Activated naive CD4-positive, alpha-beta T cell (primary cell): ENCODE measurements at places on chromosomes 1 and 21.
A peak's percentile ranks its signal among the peaks of the same experiment; 100 is the strongest.

DNA sequence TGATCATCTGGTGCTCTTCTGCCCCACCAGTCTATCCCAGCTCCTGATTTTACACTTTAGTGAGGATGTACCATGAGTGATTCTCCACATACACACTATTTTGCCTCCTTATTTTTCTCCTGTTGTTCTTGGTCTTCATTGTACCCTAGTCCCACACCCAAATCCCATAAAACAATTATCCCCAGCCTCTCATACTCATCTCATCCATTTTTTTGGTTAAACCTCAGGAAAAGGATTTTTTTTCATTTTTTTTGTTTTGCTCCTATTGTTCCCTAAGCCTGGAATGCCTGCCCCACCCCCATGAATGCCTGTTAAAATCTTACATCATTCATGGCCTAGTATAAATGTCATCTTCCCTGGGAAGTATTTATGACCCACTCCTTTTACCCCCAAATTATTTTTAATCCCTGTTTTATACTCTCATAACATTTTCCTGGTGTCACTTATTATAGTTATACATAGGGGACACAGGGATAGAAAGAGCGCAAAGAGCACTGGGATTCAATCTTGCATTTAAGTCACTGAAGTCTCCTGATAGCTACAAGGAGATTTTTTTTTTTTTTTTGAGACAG lies 4.9 kb upstream of the LINGO4 start:
- no peak for DNase-seq

GRCh38 chr1:217535601-217536377 lies 95.1 kb downstream of the GPATCH2 start:
- DNase-seq, result no peak

- DNase-seq, result no peak
Observed at GRCh38 chr1:37792943-37793686, 532 bp upstream of the MANEAL start.

DNA sequence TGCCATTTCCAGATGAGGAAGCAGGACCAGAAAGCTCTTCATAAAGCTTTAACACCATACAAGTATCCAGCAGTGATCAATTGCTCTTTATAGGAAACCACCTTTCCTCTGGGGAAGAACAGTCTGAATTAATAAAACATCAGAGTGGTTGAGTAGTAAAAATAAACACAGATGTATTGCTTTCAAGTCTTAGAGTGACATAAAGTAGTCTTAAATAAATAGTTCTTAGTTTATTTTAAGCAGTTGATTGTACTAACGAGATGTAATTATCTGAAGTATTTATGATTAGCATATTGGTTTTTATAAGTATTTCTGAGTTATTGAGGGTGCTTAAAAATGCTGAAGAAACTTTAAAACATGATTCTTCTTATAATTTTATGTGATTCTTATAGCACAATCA lies 67.0 kb downstream of the PRKAA2 start:
- DNase-seq, result no peak

GRCh38 chr1:243917177-243917862 lies 67.3 kb upstream of the AKT3 start:
- DNase-seq, result no peak

GRCh38 chr1:196317535-196318522 lies 290.4 kb downstream of the KCNT2 start:
- no peak for DNase-seq

GRCh38 chr1:1597275-1597930 lies 2.5 kb downstream of the FNDC10 start:
- no peak for DNase-seq

DNA sequence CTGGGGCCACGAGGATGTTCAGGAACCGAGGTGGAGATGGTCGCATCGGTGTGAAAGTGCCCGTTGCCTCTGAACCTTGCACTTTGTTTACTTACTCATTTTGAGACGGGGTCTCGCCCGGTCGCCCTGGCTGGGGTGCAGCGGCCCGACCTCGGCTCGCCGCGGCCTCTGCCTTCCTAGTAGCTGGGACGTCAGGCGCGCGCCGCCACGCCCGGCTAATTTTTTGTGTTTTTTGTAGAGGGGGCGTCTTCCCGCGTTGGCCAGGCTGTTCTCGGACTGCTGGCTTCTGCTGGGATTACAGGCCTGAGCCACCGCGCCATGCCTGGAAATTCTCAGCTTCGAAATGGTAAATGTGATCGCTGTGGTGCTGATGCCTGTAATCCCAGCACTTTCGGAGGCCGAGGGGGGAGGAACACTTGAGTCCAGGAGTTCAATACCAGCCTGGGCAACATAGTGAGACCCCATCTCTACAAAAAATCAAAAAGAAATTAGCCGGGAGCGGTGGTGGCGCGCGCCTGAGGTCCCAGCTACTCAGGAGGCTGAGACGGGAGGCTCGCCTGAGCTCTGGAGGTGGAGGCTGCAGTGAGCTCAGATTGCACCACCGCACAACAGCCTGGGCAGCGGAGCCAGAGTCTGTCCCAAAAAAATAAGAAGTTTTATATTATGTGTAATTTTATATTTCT lies 684 bp upstream of the MRPL20 start:
- peak; percentile 27 for DNase-seq

GRCh38 chr1:4351453-4351852 lies 303.0 kb upstream of the AJAP1 start:
- DNase-seq, result no peak

DNA sequence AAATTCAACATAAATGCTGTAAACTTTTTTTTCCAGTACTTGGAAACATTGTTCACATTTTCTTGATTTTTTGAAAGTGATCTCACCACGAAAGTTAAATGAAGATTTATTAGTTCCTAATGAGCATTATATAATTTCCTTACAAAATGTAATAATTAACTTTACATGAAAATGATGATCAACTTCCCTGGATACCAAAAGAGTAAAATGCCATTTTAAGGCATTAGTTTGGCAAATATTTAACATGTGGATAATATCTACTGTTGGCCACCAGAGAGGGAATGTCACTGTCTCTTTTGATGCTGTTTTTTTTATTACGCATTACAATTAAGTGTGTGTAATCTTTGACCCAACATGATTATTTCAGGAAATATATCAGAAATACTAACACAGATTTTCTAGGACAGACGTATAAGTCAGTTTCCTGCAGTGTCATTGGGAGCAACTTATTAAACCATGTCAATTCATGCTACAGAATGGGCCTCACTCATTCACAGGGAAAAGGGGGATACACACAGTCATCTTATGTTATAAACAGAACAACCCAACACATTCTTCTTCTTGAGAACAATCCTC lies 903.9 kb upstream of the ADGRL2 start:
- no peak for DNase-seq

GRCh38 chr1:208078752-208079151 lies 165.4 kb downstream of the PLXNA2 start:
- no peak for DNase-seq

GRCh38 chr1:167059045-167059808 lies 30.9 kb downstream of the GPA33 start:
- peak; percentile 60 for DNase-seq

- no peak for DNase-seq
Observed at GRCh38 chr1:77287535-77287934, 5.7 kb downstream of the AK5 start.

- no peak for DNase-seq
Observed at GRCh38 chr1:110722807-110723206, 48.1 kb upstream of the KCNA3 start.

GRCh38 chr1:203306089-203306964 lies 1.0 kb downstream of the BTG2 start:
- no peak for DNase-seq

DNA sequence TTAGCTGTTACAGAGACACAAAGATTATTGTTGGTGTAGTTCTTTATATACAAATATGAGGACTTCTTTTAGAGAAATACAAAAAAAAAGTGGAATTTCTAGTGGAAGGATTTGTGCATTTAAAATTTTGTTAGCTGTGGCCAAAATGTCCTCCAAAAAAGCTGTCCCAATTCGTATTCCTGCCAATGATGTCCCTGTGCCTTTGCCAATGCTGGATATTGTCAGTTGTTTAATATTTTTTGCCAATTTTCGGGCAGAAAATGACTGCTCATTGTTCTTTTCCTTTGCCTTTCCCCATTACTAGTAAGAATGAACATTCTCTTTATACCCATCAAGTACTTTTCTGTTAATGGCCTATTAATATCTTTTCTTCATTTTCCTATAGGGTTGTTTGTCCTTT lies 110.0 kb upstream of the HOOK1 start:
- no peak for DNase-seq

GRCh38 chr1:99441299-99442095 lies 177.2 kb downstream of the PLPPR4 start:
- DNase-seq, result no peak

GRCh38 chr21:43363506-43364260 lies 63.2 kb downstream of the SIK1 start:
- no peak for DNase-seq

DNA sequence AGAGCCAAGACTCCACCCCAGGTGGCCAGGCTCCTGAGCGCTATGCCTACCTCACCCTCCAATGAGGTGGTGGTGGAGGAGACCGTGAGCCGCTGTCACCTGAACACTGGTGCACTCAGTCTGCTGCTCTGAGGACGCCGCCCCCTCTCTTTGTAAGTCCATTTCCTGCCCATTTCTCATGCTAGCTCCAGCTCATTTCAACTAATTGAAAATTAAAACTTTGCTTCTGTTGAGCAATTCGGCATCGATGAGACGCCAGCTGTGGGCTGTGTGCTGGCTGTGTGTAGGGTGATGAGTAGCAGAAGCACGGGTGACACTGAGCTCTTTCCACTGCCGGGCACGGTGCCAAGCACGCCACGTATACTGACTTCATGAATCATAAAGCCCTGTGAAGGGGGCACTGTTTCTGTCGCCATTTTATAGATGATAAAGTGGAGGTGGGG lies 11.2 kb downstream of the TNFRSF1B start:
- peak; percentile 92 for DNase-seq

- no peak for DNase-seq
Observed at GRCh38 chr1:55636696-55637095, 421.5 kb upstream of the USP24 start.

- no peak for DNase-seq
Observed at GRCh38 chr1:50333595-50333974, 89.7 kb downstream of the DMRTA2 start.

DNA sequence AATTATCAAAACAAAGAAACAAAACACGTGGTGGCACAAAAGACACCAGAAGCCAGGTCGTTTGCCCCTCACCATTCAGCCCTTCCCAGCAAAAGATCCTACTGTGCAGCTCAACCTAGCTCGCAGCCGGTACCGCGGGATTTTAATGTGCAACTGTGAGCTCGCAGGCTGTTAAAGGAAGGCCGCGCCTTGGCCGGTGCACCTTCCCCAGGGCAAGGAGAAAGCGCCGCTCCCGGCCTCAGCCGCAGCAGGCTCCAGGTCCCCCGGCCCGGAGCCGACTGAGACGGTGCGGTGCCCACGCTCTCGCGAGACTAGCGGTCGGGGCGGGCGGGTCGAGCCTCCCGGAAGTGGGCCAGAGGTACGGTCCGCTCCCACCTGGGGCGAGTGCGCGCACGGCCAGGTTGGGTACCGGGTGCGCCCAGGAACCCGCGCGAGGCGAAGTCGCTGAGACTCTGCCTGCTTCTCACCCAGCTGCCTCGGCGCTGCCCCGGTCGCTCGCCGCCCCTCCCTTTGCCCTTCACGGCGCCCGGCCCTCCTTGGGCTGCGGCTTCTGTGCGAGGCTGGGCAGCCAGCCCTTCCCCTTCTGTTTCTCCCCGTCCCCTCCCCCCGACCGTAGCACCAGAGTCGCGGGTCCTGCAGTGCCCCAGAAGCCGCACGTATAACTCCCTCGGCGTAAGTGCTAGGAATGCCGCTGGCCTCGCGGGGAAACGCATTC lies at the start of gene AGL:
TSS of gene AGL (plus strand) at position 618 of the 715 bp plus-strand sequence. CDS start 682 bp downstream, outside the sequence.
- DNase-seq, result peak; percentile 80

GRCh38 chr1:207997486-207998268 lies 86.8 kb upstream of the CD34 start:
- peak; percentile 13 for DNase-seq

- DNase-seq, result no peak
Observed at GRCh38 chr21:45874716-45875415, 106.7 kb upstream of the COL6A1 start.

DNA sequence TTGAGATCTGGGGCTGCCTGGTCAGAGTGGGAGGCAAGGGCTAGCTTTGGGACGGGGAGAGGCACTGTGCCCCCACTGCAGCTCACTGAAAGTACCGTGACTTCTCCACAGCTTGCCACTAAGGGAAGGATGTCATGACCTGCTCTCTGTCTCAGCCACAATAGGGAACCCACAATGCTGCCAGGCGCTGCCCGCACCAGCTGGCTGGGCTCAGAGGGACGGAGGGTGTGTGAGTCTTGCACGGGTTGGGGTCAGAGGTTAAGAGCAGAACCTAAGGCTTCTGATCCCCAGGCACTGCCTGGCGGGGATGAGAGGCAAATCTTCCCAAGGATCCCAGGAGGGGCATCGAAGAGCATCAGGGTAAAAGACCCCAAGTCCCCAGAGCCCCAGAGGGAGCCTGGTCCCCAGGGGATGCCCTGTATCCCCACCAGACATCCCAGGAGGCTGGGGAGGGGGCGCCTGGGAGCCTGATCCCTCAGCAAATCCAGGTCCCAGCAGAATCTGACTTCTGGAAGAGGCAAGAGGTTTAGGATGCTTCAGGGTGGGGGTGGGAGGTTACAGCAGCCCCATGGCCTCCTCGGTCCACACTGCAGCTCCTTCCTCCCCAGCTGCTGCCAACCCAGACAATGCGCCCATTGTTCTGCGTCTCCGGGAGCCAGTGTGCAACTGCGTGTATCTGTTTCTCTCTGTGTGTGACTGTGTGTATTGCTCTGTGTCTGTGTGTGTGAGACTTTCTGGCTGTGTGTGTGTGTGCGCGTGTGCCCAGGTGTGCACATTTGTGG lies 2.0 kb upstream of the MARCKSL1 start:
- no peak for DNase-seq

DNA sequence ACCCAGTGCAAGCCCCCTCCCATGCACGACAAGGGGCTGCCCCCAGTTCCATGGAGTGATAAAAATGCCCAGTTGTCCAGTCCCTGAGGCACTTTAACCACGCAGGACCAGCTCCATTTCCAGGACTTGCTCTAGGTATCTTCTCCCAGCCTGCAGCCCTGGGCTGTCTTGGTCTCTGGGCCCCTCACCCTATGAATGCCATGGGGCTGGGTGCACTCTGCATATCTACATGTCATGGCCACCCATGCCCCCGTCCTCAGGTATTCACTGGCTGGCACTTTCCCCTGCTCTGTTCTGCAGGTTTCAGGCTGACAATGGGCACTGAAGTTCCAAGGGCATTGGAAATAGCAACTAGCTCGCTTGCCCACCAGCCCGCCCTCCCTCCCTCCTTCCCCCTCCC lies 19.6 kb upstream of the C1orf174 start:
- no peak for DNase-seq

GRCh38 chr1:209256766-209257350 lies 326.7 kb upstream of the CAMK1G start:
- no peak for DNase-seq

- no peak for DNase-seq
Observed at GRCh38 chr1:43379476-43379875, 10.1 kb downstream of the MED8 start.

GRCh38 chr1:156126043-156126629 lies 11.6 kb downstream of the LMNA start:
- DNase-seq, result no peak

DNA sequence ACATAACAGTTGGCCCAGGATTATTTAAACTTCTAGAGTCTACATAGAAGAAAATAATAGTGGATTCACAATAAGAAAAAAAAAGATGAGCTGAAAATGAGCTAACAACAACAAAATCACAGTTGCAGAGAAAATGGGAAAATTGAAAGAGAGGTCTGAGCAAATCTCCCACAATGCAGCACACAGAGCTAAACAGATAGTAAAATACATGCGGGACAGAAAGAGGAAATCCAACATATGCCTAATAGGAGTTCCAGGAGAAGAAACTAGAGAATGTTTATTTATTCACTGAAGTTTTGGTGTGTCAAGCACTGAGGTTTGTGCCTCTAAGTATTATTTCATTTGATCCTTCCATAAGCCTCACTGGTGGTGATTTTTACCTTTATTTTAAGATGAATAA lies 45.5 kb upstream of the CACHD1 start:
- no peak for DNase-seq
